K562 (cell line): ENCODE measurements at places on chromosomes 1 and 21. TPM values are rescaled to one million over a fixed set of nuclear protein-coding genes. Genes with fewer than 3 reads are reported as not detected.

BARHL2 gene
- 0.11 TPM in 2 replicates for total RNA-seq

APCS gene
- total RNA-seq, result 0.29 and 0.34 TPM in 2 replicates

C1orf87 gene
- not detected in 2 replicates for total RNA-seq

MYOG gene
- total RNA-seq, result not detected in 2 replicates

SLC5A9 gene
- total RNA-seq, result not detected in 2 replicates

KRTAP24-1 gene
- not detected in 2 replicates for total RNA-seq

WASF2 gene
- 139 and 163 TPM in 2 replicates for total RNA-seq

FCRL1 gene
- total RNA-seq, result not detected in 2 replicates

HRNR gene
- total RNA-seq, result not detected in 2 replicates

KRTAP22-2 gene
- not detected in 2 replicates for total RNA-seq

CYP4Z1 gene
- total RNA-seq, result not detected in 2 replicates

ST6GALNAC3 gene
- 0.29 and 0.31 TPM in 2 replicates for total RNA-seq

TCP10L gene
- 0.49 and 0.58 TPM in 2 replicates for total RNA-seq

LCE1D gene
- total RNA-seq, result not detected in 2 replicates

TMEM79 gene
- 6.8 and 7.2 TPM in 2 replicates for total RNA-seq

PIAS3 gene
- 15.7 and 17.7 TPM in 2 replicates for total RNA-seq

KCNJ9 gene
- not detected in 2 replicates for total RNA-seq

PTPRU gene
- 2.7 and 3.1 TPM in 2 replicates for total RNA-seq
